ENCODE measurements at places on chromosomes 16 and 17.

GRCh38 chr17:7001318-7001961, 5.6 kb downstream of the ALOX12 start:
- no peak for DNase-seq

DNA sequence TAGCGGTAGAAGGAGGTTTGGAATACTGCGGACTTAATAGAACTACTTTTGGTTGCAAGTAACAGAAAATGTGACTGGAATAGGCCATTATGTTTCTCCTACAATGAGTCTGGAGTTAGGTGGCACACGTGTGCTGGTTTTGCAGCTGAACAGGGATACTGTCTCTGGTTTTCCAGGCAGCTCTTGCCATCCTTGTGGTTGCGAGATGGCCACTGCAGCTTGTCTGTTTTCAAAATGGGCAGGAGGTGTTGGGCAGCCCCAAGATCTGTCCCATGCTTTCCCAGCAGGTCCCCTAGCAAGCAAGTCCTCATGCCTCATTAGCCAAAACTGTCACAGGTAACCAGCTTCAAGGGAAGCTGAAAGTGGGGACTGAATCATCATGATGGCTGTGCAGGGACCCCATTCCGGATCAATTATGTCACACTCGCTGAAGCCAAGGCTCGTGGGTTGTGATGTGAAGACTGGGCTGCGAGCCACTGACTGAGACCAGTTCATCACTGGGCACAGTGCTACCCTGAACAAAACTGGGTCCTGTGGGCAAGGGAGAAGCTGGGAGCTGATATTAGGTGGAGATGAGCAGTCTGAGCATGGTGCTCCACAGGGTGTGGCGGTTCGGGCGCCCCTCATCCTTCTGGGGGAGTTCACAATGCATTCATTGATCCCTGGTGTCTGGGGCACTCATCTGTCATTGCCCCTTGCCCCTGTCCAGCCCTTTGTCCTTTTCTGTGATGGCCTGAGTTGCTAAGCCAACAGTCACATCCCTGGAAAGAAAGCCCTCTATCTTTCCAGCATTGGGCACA, 82.1 kb downstream of the KSR1 start:
- DNase-seq, result no peak

DNA sequence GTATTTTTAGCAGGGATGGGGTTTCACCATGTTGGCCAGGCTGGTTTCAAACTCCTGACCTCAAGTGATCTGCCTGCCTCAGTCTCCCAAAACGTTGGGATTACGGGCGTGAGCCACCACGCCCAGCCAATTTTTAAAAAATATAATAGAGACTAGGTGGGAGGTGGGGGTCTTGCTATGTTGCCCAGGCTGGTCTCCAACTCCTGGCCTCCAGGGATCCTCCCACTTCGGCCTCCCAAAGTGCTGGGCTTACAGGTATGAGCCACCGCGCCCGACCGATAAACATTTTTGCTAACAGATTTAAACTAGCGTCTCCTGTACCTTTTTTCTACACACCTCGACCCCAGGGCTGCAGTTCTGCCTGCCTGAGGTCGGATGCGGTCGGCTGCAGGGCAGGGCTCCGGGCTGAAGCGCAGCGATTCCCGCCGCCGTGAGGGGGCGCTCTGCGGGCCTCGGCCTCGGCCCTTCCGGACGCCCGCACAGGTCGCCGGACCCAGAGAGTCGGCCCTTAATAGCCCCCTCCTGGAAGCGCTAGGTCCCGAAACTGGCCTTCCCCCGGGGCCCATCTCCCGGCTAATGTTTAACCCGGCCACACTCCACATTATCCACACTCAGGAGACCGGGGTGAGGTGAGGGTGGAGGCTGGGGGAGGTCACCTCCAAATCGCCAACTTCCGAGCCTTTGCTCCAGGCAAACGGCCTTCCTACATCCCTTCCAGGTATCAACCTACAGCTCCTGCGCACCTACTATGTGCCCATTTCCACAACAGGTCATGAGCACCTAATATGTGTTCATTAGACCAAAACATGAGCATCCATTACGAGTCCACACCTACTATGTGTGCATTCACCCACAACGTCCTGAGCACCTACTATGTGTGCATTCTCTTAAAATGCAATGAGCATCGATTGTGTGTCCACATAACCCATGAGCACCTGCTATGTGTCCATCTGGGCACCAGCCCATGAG, 2.0 kb upstream of the GLIS2 start:
- DNase-seq, result no peak

DNA sequence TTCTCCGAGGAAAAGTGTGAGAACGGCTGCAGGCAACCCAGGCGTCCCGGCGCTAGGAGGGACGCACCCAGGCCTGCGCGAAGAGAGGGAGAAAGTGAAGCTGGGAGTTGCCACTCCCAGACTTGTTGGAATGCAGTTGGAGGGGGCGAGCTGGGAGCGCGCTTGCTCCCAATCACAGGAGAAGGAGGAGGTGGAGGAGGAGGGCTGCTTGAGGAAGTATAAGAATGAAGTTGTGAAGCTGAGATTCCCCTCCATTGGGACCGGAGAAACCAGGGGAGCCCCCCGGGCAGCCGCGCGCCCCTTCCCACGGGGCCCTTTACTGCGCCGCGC, at the start of gene ERBB2:
Gene ERBB2, plus strand, starts transcription at position 247 of the 330 bp plus-strand sequence. CDS start 175 bp downstream, outside the sequence.
- DNase-seq, result no peak

GRCh38 chr16:60651346-60651745, 1384.9 kb downstream of the CDH8 start:
- no peak for DNase-seq

DNA sequence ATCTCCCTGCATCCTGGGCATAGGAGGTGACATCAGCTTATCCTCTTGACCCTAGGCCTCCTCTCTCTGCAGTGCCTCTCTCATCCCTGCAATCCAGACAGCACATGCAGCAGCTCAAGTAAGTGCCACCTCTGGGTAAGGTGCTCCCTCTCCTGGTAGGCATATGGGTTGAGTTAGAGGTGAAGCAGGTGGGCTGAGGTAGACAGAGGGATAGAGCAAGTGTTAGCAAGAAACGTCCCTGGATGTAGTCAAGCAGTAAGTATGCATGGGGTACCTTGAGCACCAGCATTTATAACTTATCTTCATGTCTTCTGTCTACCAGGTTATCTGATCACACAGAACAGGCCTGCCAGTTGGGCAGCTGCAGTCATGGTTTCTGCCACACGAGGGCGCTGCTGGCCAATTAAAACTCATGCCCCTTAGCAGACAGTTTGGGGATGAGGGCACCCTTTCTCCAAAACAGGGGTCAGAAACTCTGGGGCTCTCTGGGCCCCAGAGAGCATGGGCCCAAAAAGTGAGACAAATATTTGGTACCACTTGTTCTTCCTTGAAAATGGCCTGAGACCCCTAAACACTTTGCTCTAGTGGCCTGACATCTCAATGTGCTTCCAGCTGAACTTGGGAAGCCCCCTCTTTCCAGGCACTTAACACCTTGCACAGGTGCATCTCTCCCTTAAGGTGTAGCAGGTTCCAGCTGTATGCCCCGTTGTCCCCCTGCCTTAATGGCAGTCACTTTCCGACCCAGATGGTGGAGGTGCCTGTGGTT, 59.8 kb downstream of the NEUROD2 start:
- DNase-seq, result no peak

GRCh38 chr17:67679721-67680120, 38.0 kb upstream of the NOL11 start:
- no peak for DNase-seq

GRCh38 chr16:81676066-81676882, 102.8 kb upstream of the PLCG2 start:
- DNase-seq, result no peak

GRCh38 chr17:28105501-28105900, 63.0 kb downstream of the NLK start:
- DNase-seq, result no peak

- no peak for DNase-seq
Measured at GRCh38 chr17:39841134-39841683, 22.9 kb downstream of the IKZF3 start.

DNA sequence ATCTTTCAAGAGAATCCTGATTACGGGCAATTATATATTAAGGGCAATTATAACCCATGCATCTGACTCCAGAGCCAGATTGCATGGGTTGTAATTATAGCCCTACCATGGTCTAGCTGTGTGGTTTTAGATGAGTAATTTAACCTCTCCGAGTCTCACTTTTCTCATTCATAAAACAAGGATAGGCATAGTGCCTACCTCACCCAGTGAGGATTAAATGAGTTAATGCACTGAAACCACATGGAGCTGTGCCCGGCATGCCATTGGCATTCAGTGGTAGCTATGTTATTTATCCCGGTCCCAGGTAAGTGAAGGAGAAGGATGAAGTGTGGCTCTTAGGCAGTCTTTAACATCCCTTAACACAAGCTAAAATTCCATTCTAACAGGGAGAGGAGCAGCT, 6.3 kb downstream of the SNX20 start:
- no peak for DNase-seq

DNA sequence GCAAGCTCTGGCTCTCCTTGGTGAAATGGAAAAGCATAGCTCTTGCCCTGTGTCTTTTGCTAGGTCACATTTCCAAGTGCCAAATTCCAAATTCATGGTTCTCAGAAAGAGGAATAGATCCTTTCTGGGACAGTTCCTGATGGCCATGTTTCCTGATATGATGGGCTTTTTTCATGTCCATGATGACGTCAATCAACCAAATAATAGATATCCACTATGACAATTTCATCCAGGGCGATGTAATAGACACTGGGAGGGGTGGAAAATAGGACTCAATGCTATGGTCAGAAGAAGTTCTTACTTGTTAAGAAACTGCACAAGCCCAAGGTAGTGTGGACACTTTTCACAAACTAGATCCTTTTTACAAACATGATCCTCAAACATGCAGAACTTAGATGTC, 549 bp upstream of the KRT33A start:
- DNase-seq, result no peak

DNA sequence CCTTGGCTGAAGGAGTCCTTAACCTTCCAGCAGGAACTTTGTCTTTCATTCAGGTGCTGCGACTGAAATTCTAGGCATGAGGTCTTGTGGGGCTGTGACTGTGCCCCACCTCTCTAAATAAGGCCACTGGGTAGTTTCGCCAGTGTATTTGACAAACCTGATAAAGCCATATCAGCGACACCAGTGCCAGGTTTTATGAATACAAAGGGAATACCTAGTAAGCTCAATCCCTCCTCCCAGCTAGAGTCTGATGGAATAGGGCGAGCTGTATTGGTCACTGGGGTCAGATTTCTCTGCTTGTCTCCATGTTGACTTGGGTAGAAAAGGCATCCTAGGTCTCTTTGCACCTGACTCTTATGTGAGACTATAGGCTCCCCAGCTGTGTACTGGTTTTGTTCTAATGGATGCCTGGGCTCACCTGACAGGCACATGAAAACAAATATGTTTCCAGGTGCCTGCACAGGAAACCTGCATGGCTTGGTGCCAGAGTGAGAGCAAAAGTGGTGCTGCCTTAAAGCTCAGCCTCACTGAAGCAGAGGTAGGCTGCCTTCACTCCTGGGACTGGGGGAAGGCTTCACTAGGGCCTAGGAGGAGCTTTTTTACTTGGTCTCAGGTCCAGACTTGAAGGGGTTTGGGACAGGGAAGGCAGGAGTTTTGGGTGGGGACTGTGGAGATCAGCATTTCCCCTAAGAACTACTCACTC, 8.3 kb downstream of the SLC7A6 start:
- no peak for DNase-seq

GRCh38 chr16:27551036-27551435, 1.1 kb downstream of the KATNIP start:
- DNase-seq, result no peak

DNA sequence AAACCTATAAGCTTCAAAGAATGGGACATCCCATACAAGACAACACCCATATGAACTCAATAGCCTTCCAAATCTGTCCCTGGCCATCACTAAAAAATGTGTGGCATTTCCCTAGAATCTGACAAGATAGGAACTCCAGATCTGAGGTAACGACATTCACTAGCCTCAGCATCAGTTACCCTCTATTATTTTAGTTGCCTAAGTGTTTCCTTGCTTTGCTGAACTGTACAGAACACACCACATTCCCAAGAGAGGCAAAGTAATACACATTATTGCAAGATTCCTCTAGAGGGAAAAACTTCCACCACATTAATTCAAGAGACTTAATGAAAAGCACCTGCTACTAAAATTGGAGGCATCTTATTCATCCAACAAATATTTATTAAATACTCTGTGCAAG, 5.0 kb downstream of the LSM12 start:
- no peak for DNase-seq

- no peak for DNase-seq
Measured at GRCh38 chr16:58442547-58442946, 50.3 kb downstream of the GINS3 start.

DNA sequence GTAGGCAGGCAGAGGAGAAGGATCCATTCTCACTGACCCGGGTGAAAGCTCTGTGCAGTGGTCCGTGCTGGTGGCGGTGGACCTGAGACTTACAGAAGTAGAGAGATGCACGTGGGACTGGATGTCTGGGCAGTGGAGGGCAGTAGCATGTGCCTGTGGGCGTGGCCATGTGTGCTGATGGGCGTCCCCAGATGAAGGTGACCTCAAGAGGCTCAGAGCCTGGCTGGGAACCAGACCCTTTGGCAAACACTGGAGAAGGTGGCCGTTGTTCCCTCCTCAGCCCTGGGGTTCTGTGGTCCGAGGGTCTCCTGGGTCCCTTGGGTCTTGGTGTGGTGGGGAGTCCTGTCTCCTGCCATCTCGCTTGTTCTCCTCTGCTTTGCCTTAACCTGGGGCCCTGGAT, 15.6 kb downstream of the WSCD1 start:
- DNase-seq, result no peak

- no peak for DNase-seq
Measured at GRCh38 chr17:77118251-77118928, 22.4 kb upstream of the SEC14L1 start.

DNA sequence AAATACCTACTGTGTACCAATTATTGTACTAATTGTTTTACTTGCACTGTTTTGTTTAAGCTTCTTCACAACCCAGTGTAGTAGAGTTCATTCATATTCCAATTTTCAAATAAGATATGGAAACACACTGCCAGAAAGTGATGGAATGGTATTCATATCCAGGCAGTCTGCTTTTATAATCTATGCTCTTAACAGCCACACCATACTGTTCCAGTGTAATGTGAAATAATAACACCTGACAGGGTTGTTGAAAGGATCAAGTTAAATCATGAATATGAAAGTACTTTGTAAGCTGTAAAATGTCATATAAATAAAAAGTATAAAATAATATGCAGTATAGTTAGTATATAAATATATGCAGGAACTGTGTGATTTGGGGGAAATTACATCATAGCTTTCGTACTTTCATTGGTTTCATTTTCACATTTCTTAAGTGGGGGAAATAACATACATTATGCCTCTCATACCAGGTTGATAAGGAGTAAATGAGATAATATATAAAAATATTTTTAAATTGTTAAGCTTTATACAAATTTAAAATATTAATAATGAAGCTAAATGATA, 230.8 kb downstream of the TANC2 start:
- DNase-seq, result no peak

- DNase-seq, result no peak
Measured at GRCh38 chr16:19882646-19883045, 2.0 kb downstream of the GPRC5B start.
